Left forelimb (tissue), 1 donor: ENCODE measurements at places on chromosomes 6 and 20.

GRCh38 chr6:26249707-26249956, 115.4 kb upstream of the BTN3A2 start:
- DNase-seq: no peak

- DNase-seq: no peak
Observed at GRCh38 chr20:54293526-54293925, 85.6 kb downstream of the PFDN4 start.

DNA sequence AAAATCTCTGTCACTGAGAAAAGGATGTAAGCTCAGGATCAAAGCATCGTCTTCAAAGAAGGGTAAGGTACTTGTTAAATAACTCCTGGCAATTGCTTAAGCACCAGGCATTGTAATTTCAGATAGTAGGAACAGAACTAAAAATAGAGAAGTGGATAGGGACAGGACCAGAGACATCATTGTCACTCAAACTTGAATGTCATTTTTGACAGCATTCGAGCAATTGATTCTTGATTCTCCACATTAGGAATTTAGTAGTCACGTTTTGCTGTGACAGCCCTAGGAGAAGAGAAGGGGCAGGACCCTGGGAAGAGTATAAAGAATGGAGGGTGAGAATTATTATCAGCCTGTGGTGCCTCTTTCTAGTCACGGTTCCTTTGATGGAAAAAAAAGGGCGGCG, 50.1 kb upstream of the BACH2 start:
- no peak for DNase-seq

GRCh38 chr6:105898286-105898685, 187.8 kb upstream of the PRDM1 start:
- DNase-seq: no peak

GRCh38 chr6:43377710-43378229, 8.3 kb upstream of the ZNF318 start:
- no peak for DNase-seq

DNA sequence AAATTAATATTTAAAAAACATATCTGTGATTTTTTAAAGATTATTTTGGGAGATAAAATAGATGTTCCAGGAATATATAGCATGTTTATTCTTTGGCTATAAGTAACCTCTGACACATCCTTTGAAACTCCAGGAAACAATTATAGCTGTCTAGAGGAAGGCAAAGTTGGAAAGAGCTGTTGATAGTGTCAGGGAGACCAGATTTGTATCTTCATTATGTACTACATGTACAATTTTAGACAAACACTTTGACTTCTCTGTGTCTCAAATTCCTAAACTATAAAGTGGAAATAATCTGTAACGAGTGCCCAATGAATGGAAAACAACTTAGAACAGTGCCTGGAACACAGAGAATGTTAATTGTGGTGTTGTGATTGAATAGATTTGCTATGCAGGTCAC, 25.6 kb upstream of the ADGRG6 start:
- no peak for DNase-seq

DNA sequence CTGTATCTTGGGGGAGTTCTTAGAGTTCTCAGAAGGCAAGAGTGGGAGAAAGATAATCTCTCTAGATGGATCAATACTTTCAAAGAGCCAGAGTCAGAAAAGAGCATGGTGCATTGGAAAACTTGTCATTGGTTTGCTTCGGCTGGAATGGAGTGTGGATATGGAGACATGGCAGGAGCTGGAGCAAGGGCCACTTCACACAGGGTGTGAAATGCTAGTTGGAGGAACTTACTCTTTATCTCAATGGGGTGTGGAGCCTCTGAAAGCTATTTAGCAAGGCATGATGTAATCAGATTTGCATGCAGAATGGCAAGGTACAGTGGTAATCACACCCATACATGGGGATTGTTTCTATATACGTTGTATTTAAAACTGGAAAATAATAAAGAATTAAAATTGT, 31.5 kb upstream of the PAQR8 start:
- no peak for DNase-seq

GRCh38 chr20:40056171-40056570, 632.9 kb downstream of the MAFB start:
- DNase-seq: no peak

- DNase-seq: no peak
Observed at GRCh38 chr20:9809271-9809670, 29.6 kb downstream of the PAK5 start.

DNA sequence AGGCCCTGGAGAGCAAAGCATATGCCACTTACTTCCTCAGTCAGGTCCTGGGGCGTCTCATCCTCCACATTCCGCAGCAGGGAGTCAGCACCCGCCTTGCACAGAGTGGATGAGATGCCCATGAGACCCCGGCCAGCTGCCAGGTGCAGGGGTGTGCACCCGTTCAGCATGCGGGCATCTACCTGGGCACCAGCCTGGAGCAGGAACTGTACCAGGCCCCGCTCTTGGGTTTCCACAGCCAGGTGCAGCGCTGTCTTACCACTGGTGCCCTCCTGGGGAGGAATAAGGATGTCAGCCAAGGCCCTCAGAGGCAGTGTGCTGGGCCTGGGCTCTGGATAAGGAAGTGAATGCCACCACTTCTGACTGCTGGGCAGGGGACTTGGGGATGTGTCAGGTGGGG, 2.7 kb upstream of the SLC35B2 start:
- no peak for DNase-seq

DNA sequence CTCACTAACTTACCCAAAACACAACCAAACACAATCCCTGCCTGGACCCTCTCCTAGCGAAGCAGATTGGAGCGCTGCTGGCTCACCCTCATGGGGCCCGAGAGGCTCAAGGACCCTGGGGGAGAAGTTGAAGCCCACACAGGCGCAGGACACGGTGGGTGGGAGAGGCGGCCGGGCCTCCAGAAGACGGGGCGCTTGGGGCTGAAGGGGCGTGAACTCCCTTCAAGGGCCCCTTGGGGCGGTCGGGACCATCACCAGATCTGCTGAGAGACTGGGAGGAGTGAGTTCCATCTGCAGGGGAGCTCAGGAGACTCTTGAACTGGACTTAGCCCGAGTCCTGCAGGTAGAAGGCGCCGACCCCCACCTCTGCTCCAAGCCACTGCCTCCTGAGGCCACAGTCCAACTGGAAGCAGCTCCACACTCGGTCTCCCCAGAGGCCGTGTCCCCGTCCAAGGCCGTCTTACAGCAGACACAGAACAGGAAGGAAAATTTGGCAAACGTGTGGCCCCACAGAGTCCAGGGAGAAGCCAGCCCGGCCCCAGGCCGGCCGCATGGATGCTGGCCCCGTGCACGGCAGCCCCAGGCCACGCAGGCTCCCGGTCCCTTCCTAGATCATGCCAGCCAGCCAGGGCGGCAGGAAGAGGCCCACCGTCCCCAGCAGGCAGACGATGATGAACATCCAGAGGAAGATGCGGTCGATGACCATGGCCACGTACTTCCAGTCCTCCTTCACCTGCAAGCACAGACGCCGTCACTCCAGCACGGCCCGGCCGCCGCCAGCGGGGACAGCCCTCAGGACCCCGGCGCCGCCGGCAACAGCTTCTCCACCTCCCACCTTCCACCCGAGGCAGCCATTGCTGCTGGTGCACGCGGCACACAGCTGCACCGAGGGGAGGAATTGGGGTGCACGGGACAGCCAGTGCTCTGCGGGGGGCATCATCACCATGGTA, 14.7 kb downstream of the CHRNA4 start:
- DNase-seq: no peak

DNA sequence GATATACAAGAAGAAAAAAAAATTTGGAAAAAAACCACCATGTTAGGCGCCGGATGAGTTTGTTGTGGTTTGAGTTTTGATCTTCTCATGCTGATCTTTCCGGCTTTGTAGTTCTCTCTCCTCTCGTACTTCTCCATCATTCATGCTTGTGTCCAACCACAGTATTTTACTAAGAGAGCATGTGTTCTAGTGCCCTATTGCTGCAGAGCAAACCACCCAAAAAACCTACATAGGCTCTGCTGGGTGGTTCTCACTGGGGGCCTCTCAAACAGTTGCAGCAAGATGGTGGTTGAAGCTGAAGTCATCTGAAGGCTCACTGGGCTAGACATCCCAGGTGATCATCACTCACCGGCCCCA, 404.2 kb downstream of the PLCB1 start:
- no peak for DNase-seq

GRCh38 chr6:76776876-76777275, 686.4 kb downstream of the HTR1B start:
- no peak for DNase-seq

- no peak for DNase-seq
Observed at GRCh38 chr6:17851001-17851719, 136.3 kb downstream of the KIF13A start.

DNA sequence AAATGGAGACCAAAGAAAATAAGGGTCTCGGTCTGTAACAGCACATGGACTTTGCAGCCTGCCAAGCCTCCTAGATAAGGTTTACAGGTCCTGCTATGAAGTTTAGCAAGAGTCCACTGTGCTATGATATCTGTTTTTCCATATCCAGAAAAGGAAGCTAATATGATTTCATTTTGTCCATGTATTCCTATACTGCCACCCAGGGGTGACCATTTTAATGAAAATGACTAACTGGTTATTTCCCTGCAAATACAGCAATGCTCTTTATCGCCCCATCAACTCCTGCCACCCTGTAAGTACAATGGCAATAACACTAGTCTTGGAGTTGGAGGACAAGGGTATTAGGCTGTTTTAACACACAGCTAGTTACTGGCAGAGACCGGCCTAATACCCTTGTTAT, 115.2 kb upstream of the GLP1R start:
- no peak for DNase-seq

DNA sequence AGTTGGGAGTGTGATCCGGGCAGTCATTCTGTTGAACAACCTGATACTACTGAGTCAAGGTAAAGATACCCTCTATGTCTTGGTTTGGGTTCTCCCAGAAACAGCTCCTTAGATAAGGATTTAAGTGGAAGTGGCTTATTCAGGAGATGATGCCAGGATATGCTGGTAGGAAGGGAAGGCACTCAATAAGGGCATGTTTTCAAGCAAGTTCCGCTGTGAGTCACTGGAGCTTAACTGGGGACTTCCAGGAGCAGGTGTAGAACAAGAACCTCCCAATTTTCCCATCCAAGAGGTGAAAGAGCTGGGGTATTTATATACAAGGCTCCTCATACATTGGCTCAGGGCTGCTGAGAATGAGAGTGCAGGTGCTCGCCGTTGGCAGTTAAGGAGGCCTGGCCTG, 218.6 kb downstream of the AKAP7 start:
- no peak for DNase-seq

GRCh38 chr6:52020945-52021570, 66.4 kb downstream of the PKHD1 start:
- no peak for DNase-seq

GRCh38 chr6:17271628-17272027, 9.5 kb upstream of the RBM24 start:
- DNase-seq: no peak

- DNase-seq: no peak
Observed at GRCh38 chr20:16432466-16433292, 140.6 kb downstream of the KIF16B start.

- no peak for DNase-seq
Observed at GRCh38 chr6:32974016-32974333, 5.6 kb downstream of the BRD2 start.

DNA sequence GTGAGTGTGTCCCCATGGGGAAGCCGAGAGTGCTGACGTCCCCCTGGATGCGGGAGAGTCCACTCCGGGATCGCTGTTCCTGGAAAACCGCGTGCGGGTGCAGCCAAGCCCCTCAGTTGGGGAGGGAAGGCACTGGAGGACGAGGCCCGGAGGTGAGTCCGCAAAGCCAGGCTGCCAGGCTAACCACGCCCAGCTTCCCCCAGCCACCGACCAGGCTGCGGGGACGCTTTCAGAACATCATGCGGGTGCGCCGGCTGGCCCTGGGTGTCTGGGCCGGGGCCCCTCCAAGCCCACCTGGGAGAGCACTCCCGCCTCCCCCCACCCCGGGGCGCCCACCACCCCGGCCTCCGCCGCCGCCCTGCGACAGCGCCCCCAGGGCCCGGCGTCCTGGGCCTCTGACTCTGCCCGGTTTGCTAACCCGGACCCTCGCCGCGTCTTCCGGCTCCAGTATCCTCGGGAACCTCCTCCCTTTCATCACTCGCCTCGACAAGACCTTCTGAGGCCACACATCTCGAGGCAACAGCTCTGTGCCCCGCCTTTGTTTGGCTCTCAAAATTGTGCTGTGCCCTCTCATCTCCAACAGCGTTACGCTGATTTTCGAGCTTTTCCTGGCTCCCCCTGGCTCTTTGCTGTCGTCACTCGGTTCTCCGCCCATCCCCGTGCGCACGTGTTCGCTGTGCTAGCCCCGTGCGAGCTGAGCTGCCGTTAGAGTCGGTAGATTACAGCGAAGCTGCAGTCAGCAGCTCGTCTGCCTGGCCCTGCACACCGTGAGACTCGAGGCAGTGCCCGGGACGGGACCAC, 47.1 kb upstream of the ENTPD6 start:
- no peak for DNase-seq

DNA sequence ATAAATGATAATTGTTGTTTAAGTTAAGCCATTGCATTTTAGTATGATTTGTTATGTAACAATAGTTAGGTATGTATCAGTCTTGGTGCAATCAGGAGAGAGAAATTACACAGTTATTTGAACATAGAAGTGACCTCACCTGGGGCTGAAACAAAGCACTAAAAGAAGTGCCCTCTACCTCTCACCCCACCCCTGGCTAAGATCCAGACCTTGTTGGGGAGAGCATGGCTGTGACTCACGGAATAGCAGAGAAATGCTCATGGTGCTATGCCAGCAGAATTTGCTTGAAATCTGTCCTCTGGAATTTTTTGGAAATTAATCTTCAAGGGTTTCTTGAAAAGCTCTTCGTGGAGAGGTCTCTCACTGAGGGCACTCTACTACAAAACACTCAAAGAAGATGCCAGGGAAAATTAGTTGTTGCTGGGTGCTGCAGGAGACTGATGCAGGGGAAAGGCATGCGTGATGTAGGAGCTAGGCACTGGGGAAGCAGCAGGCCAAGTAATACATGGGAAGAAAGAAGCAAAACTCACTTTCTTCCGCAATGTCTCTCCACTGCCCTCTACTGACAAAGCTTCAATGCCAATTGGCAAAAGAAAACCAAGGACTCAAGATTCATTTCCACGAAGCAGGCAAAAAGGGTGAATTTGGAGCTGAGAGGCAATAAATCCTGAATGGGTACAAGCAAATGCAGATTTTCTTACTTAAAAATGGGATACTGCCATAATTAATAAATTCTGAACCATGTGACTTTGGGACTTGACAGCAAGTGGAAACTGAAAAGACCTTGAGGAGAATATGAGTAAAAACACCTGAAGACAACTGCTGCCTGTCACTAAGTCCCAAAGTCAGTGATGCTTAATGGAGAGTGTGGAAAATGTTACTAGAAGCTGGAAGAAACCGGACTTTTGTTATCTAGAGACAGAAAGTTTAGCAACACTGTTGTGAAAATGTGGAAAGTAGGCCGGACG, 136.3 kb upstream of the ZNF184 start:
- DNase-seq: no peak

GRCh38 chr20:45402946-45403345, 5.1 kb upstream of the DBNDD2 start:
- no peak for DNase-seq

DNA sequence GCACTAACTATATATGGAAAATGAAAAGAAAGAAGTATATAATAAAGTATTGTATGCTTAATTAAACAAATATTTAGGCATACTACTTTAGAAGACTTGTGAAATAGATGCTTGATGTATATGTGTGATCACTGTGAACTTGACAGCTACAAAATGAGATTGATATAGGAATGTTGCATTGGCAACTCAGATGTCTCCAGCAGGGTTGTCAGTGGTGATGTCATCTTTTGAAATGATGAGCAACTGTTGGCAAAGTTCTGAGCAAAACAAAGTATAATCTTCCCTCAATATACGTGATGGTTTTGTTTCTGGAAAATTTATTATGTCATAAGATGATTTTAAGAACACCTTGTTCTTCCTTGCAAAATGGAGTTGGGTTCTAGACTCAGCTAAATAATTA, 133.8 kb downstream of the ARID1B start:
- DNase-seq: no peak
